ENCODE measurements at places on chromosomes 12 and 14.

- no peak for DNase-seq
Observed at GRCh38 chr12:119840582-119840981, 36.5 kb downstream of the CIT start.

DNA sequence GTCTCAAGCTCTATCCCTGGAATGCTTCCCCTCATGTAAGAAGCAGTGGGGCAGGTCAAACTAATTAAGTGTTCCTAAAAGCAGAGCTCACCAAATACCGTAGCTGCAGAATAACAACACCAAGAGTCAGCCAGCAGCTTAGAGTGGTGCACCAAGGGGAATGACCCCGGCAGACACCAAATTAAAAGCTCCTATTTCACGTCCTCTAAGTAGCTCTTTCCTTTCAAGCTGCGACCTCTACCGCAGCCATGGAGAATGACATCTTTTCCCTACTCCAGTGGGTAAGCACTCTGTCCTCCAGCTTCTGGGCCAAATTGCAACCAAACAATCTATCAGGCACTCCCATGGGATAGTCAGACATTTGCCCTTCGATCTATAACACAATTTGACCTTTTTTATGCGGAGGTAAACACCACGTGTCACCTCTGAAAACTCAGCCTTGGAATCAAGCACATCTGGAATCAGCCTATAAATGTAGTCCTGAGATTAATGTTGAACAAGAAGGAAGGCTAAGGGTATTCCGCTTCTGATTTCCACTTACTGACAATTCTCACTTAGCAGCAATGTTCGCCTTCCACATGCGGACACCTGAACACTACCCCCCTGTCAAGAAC is 67.6 kb upstream of the CDKN3 start:
- no peak for DNase-seq

- DNase-seq: no peak
Observed at GRCh38 chr14:101839236-101839635, 77.7 kb downstream of the PPP2R5C start.

DNA sequence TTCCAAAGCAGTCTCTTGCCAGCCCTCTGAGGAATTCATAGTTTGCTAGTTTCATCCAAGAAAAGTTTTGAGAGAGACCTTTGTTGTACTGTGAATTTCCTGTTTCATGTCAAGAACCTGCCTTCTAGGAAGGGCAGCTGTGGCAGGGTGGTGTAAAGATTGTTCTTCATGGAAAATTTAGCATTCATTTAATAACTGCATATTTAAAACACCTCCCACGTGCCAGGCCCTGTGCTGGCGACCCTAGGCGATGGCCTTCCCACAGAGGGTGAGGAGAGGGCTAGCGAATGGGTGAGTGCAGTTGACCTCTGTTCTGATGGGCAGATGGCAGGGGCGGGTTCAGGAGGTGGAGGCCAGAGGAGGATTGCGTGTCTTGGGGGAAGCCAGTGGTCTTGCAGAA is 43.2 kb downstream of the MLXIP start:
- no peak for DNase-seq

GRCh38 chr14:92922155-92922735 is 705 bp upstream of the CHGA start:
- no peak for DNase-seq

DNA sequence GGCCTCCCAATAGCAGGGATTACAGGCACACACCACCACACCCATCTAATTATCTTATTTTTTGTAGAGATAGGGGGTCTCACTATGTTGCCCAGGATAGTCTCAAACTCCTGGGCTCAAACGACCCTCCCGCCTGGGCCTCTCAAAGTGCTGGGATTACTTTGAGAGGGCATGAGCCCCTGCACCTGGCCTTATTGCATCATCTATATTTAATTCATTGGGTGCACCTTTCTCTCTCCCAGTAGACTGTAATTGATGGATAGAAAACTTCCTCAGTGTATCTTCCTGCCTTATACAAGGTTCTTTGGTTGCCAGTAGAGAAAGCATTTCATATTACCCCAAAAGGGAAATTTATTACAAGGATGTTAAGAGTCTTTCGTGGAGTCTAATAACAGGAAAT is 8.9 kb upstream of the MORN3 start:
- DNase-seq: no peak

DNA sequence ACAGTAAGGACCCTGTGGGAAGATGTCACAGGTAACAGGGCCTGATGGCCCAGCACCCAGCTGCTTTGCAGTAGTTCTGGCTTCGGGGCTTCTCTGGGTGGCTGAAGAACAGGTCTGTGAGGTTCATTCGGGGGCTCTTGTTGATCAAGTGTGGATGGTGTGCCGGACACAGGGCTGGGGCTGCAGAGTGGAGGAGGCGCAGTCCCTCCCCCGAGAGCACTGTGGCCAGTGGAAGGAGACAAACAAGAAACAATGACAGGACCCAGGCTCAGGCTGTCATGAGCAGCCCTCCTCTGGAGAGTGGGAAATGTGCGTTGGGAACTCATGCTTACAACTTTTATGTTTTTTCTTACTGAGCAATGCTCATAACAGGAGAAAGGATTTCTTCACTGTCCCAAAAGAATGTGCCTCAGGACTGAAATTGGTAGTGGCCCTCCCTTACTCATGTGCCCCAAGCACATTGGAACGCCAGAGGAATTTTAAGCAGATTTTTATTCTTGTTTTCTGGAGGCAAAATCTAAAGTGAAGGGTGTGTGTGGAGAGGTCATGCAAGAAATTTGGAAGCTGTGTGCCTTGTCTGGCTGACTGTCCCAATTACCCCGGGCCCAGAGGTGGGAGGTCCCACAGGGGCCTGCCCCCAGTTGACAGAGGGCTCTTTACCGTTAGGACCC is 233.8 kb downstream of the CACNA1C start:
- no peak for DNase-seq

GRCh38 chr14:89249065-89249695 is 167.9 kb downstream of the FOXN3 start:
- no peak for DNase-seq

DNA sequence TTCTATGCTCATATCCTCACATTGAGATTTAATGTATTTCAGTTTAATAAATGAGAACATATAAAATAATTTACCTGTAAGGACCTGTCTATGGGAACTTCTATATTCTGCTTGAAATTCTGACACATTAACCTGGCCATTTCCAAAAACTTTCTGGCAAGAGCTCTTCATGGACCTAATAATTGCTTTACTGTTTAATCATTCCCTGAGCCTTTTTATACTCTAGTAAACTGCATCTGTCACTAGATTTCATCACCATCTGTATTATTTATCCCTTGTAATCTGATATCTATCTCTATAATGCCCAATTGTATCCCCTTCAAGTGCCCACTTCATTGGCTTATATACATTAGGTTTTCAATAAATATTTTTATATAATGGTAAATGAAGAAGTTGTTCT is 327.7 kb downstream of the RAD51B start:
- no peak for DNase-seq

DNA sequence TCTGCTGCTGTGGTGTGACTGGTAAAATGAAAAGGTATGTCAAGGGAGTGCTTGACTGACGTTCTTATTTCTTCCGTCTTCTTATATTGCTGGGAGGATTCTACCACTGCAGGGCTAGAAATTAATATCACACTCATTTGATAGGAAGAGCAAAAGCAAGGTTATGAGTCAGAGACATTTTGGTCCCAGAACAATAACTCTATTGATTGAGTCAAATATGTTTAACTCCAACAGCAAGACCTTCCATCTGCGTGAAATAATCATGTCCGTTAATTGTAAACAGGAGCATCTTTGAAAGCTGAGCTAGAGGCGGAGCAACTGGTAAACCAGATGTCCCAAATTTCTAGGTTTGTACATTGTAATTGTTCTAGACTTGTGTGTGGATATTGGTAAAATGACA is 1293.6 kb downstream of the AACS start:
- DNase-seq: no peak

DNA sequence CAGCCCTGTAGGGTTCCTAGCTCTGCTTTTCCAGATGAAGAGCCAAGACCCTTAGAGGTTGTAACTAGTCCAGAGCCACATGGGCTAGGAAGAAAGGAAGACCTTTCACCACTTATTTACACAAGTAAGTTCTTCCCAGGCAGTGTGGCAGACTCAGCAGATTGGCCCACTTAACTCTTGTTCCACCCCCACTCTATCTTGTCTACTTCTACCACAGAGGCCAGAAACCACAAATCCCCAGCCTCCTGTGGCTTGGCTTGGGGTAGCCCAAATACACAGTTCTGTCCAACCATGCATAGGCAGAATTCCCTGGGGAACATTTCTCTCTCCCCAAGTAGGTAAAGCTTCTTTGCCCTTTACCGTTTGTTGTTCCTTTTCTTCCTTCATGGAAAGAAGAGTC is 383.5 kb downstream of the RGS6 start:
- no peak for DNase-seq

GRCh38 chr14:98896449-98896848 is 375.5 kb downstream of the BCL11B start:
- DNase-seq: no peak

- no peak for DNase-seq
Observed at GRCh38 chr12:117402363-117402762, 40.9 kb upstream of the NOS1 start.

- no peak for DNase-seq
Observed at GRCh38 chr14:105616802-105617192, 90.4 kb downstream of the TMEM121 start.

DNA sequence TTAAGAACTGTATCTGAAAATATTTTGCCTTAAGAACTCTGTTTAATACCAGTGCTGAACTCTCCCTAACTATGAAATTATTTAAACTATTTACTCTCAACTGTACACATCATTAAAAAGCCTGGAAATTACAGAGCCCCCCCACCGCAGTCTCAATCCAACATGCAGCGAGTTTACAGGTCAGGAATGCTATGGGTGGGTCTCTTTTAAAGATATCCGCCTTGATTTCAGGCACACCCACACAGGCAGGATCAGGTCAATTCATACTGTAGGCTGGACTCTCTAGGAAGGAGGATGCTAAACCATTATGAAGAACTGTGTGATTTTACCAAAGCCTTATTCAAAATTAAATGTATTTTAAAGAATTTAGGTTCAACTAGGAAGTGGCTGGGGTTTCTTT is 16.5 kb downstream of the SPTLC2 start:
- no peak for DNase-seq

DNA sequence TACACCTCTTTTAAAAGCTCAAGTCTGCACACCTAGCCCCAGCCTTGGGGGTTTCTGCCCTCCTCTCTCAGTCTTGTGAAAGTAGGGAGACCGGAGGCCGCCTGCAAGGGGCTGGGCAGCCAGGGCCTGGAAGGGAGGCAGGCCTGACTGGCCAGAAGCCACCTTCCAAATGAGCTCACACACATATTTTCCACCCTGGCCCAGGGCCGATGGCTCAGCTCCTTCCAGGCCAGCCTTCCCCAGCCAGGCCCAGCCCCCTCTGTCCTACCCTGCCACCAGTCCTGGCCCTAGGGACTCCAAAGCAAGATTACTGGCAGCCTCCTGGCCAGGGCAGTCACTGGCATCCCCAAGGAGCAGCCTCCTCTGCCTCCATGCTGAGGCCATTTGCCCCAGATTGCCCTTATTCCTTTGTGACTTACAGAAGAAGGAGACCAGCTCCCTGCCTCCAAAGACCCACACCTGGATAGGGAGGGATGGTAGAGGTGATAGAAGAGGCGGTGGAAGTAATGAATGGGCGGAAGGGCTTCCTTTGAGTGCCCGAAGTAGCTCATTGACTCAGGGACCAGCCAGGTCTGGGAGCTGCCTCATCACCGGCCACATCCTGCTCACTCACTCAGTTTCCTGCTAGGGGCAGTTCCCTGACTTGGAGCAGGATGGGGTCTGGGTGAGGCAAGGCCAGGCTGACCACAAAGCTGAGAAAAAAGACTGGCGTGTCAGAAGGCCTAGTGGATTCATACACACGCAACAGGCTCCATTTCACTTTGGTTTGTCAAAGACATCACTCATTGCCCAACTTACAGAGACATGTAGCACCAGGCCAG is 14.8 kb downstream of the MMP14 start:
- no peak for DNase-seq

DNA sequence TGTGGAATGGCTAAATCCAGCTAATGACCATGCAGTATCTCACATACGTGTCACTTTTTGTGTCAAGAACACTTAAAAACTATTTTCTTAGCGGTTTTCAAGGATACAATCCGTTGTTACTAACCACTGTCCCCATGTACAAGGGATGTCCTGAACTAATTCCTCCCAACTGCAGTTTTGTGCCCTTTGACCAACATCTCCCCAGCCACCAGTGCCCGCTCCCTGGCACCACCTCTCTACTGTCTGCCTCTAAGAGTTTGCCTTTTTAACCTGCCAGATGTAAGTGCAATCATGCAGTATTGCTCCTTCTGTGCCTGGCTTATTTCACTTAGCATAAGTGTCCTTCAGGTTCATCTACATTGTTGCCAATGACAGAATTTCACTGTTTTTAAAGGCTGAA is 315.7 kb downstream of the TMEM121 start:
- no peak for DNase-seq

- DNase-seq: no peak
Observed at GRCh38 chr14:92552066-92552465, 38.5 kb downstream of the RIN3 start.

GRCh38 chr12:51867796-51868428 is 19.4 kb upstream of the FIGNL2 start:
- no peak for DNase-seq

GRCh38 chr12:106663385-106663784 is 80.6 kb downstream of the RFX4 start:
- DNase-seq: no peak

DNA sequence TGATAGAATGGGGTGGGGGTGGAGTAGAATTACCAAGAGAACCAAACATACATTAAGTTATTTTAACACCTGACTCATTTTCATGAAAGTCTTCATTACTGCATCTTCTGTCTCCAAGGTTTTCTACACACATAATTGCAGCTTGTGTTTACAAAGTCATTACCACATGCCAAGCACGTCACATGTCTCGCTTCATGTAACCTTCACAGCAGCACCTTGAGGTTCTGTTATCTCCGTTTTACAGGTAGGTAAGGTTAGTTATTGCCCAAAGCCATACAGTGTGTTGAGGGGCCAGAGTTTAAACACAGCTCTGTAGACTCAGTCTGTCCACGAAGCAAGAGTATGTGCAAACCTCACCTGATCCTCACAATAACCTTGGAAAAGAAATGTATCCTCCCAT is 64.3 kb upstream of the RBM19 start:
- DNase-seq: no peak

DNA sequence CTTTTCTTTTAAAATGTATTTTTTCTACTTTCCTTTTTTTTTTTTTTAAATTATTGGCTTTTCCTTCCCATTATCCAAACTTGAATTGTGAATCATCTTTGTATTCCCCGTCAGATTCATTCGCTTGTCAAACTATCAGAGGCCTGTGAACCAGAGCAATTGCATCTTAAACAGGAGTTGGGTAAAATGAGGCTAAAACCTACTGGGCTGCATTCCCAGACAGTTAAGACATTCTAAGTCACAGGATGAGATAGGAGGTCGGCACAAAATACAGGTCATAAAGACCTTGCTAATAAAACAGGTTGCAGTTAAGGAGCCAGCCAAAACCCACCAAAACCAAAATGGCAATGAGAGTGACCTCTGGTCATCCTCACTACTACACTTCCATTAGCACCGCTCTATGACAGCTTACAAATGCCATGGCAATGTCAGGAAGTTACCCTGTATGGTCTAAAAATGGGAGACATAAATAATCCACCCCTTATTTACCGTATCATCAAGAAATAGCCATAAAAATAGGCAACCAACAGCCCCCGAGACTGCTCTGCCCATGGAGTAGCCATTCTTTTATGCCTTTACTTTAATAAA is 19.9 kb downstream of the FUT8 start:
- DNase-seq: no peak
